ENCODE measurements at places on chromosomes 1 and 21.

GRCh38 chr1:177880339-177880891, 89.4 kb downstream of the SEC16B start:
- no peak for DNase-seq
- no peak overlapping the region for H3K27ac ChIP-seq
- H3K4me1 ChIP-seq: no peaks in the 10 kb centered on the region
- H3K27me3 ChIP-seq: no peaks in the 10 kb centered on the region
- H3K36me3 ChIP-seq: no peaks in the 10 kb centered on the region

DNA sequence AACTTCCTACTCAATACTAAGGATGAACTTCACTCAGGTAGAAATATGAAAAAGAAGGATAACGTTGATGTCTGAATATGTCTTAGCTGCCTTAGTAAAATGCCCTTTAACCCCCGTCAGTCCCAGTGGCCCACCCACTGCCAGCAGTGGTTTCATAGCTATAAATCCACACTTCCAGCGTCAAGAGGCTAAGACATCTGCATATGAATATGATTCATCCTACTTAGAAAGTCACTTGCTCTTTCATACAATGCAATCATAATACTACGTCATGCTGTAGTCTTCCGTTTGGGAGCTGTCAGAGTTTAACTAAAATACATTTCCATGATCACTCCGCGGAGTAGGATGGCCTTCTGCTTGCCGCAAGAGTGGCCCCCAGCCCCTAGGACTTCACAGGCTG, 247.3 kb downstream of the SDCCAG8 start:
- H3K4me1 ChIP-seq: no peaks in the 10 kb centered on the region
- H3K27me3 ChIP-seq: no peaks in the 10 kb centered on the region
- H3K4me3 ChIP-seq: no peak overlapping the region
- H3K27ac ChIP-seq: no peak overlapping the region
- H3K36me3 ChIP-seq: no peaks in the 10 kb centered on the region

DNA sequence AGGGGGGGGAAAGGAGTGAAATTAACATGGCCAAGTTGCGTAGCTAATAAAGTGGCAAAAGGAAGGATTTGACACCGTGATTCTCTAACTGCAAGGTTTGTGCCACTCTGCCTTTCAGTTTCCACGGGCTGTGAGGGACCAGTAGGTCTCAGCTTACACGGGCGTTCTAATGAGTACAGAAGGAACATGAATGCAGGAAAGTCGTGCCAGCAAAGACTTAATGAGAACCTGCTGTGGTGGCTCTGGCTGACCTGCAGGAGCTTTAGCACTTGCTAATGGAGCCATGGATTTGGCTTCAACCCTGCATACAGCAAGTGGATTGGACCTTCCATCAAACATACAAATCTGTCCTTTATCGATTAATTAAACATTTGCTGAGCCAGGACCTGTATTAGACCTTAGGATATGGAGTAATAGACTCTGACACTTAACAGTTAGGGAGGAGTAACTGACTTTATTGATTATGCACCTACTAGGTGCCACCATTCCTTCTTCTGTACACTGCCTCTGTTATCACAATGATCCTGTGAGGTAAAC, 15.1 kb upstream of the PITHD1 start:
- no peak overlapping the region for H3K4me3 ChIP-seq
- no peaks in the 10 kb centered on the region for H3K27me3 ChIP-seq
- no peaks in the 10 kb centered on the region for H3K36me3 ChIP-seq
- no peak for DNase-seq
- no peaks in the 10 kb centered on the region for H3K4me1 ChIP-seq
- no peak overlapping the region for H3K27ac ChIP-seq

GRCh38 chr1:246517391-246517790, 10.3 kb upstream of the SMYD3 start:
- no peak overlapping the region for H3K27ac ChIP-seq
- H3K36me3 ChIP-seq: no peaks in the 10 kb centered on the region
- H3K4me3 ChIP-seq: no peak overlapping the region

DNA sequence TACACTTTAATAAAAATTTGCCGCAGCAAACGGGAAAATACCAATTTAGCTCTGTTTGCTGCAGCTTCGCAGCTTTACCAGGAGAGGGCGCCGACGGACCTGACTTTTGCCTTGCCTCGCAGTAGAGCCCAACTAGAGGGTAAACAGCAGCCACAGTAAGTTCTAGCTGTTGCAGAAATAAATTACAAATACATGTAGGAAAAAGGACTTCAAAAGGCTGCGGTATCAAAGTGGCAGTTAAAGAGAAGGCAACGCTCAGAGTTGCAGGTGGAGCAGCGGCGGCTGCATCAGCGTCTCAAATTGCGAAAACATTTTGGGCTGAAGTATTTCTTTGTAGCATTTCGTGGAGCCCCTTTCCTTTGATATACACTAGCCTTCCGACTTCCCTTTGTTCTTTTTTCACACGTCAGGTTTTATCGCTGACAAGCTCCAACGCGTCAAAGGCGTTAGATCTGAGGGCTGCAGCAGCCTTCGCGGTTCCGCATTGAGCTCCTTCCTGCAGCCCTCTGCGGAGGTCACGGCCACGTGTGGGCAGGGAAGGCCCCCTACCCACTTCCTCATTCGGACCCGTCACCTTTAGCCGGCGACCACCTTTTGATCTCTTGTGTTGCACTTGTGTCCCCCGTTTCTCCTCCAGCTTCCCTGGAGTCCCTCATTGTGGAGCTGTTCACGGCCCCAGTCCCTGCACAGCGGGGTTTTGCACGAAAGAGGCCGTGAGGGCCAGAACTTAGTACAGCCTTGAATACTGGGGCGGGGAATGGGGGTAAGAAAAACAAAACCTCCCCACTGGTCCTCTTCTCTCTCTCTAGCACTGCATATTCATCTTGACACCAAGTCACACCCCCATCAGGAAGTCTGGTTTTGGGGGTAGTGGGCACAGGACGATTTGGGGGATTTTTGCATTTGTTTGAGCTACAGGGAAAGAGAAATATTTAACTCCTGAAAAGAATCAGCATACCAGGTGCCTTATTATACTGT, 72.8 kb downstream of the S1PR1 start:
- no peaks in the 10 kb centered on the region for H3K36me3 ChIP-seq
- no peak overlapping the region for H3K27ac ChIP-seq
- DNase-seq: peak; percentile 49
- H3K27me3 ChIP-seq: no peaks in the 10 kb centered on the region
- H3K4me1 ChIP-seq: no peaks in the 10 kb centered on the region
- peak overlapping the region; percentile 27 for H3K4me3 ChIP-seq

DNA sequence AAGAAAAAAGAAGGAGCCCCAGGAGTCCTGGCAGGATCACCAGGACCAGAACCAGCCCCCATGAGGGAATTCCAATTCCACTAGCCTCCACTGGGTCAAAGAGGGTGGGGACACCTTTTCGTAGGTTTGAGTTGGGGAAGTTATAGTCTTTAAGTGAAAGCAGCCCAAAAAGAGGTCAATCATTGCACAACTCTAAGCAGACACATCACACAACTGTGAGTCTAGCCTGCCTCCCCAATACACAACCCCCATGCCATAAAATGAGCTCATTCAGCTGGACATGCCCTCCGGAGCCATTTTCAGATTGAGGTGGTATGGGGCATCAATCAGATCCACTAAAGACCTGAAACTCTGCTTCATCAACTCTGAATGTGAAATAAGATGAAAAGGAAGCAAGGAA, 179.9 kb downstream of the NPHP4 start:
- no peak overlapping the region for H3K27ac ChIP-seq
- no peak overlapping the region for H3K4me3 ChIP-seq
- H3K4me1 ChIP-seq: no peaks in the 10 kb centered on the region
- H3K36me3 ChIP-seq: no peaks in the 10 kb centered on the region
- H3K27me3 ChIP-seq: no peaks in the 10 kb centered on the region

DNA sequence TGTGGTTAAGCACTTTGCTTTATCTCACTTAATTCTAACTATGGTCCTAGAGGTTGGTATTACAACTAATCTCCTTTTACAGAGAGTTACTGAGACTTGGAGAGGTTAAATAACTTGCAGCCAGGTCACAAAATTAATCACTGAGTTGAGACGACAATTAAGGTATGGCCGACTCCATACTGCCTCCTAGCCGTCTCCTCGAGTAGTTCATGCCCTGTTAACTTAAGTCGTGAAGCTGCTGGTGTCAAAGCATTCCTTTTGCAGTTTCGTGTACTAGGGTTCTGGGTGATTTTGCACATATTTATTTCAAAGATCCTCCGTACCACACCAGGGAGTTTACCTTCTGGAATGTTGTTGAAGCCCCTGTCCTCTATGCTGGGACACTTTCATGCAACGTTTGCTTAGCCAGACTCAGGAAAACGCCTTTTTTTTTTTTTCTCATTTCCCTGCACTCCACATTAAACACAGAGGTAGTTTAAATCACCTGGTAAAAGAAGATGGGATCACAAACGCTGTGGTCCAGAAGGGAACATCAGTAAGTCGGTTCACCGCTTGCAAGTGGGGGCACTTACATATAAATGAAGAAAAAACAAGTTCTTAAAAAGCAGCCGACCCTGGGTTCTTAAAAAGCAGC, 570 bp upstream of the NEK7 start:
- H3K36me3 ChIP-seq: no peaks in the 10 kb centered on the region
- peak overlapping the region; percentile 91 for H3K27ac ChIP-seq
- no peaks in the 10 kb centered on the region for H3K4me1 ChIP-seq
- H3K4me3 ChIP-seq: peak overlapping the region; percentile 91
- DNase-seq: peak; percentile 69

GRCh38 chr1:117670976-117671780, 65.3 kb downstream of the TENT5C start:
- H3K36me3 ChIP-seq: no peaks in the 10 kb centered on the region
- H3K27ac ChIP-seq: no peak overlapping the region
- H3K4me3 ChIP-seq: no peak overlapping the region
- H3K4me1 ChIP-seq: peaks cover 1% of the 10 kb centered on the region
- H3K27me3 ChIP-seq: no peaks in the 10 kb centered on the region

GRCh38 chr1:50971748-50972305, 1.8 kb downstream of the CDKN2C start:
- H3K27ac ChIP-seq: no peak overlapping the region
- H3K4me1 ChIP-seq: peaks cover 5% of the 10 kb centered on the region
- H3K27me3 ChIP-seq: no peaks in the 10 kb centered on the region
- no peak for DNase-seq
- no peaks in the 10 kb centered on the region for H3K36me3 ChIP-seq

GRCh38 chr1:25579292-25580252, 36.2 kb downstream of the LDLRAP1 start:
- DNase-seq: no peak
- no peak overlapping the region for H3K27ac ChIP-seq
- no peaks in the 10 kb centered on the region for H3K36me3 ChIP-seq
- no peaks in the 10 kb centered on the region for H3K27me3 ChIP-seq

DNA sequence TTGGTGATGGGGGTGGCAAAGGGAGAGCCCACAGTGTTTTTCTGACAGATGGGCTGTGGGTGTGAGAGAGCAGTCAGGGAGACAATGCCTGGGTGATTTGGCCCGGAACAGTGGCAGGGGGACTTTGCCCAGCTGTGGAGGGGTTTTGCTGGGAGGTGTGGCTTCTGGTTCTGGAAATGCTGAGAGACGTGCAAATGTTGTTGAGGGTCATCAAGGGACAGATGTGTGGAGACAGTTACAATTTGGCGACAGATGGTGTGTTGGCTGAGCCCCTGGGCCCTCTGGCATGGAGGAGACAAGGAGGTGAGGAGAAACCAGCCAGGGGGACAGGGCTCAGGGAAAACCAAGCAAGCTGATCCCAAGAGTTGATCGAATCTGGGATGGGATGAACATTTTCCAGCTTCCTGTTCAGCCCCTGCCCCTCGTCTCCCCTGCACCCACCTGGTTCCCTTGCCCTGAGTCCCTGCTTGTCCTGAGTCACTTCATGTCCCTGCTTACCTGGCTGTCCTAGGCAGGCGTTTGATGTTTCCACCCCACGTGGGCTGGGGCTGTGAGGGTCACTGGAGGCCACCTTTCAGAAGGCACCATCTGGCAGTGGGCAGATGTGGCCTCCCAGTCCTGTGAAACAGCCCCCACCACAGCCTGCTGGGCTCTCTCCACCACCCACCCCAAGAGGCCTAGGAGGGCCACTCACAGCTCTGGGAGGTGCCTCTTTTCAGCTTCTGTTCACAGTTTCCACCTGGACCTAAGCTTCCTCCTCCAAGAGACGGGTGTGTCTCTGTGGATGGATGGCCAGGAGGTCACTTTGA, 15.8 kb upstream of the ZNF678 start:
- no peaks in the 10 kb centered on the region for H3K36me3 ChIP-seq
- no peaks in the 10 kb centered on the region for H3K27me3 ChIP-seq
- no peak overlapping the region for H3K27ac ChIP-seq

GRCh38 chr21:15001113-15001512, 63.7 kb downstream of the NRIP1 start:
- peaks cover 12% of the 10 kb centered on the region for H3K4me1 ChIP-seq
- no peak overlapping the region for H3K27ac ChIP-seq
- DNase-seq: no peak
- no peak overlapping the region for H3K4me3 ChIP-seq

DNA sequence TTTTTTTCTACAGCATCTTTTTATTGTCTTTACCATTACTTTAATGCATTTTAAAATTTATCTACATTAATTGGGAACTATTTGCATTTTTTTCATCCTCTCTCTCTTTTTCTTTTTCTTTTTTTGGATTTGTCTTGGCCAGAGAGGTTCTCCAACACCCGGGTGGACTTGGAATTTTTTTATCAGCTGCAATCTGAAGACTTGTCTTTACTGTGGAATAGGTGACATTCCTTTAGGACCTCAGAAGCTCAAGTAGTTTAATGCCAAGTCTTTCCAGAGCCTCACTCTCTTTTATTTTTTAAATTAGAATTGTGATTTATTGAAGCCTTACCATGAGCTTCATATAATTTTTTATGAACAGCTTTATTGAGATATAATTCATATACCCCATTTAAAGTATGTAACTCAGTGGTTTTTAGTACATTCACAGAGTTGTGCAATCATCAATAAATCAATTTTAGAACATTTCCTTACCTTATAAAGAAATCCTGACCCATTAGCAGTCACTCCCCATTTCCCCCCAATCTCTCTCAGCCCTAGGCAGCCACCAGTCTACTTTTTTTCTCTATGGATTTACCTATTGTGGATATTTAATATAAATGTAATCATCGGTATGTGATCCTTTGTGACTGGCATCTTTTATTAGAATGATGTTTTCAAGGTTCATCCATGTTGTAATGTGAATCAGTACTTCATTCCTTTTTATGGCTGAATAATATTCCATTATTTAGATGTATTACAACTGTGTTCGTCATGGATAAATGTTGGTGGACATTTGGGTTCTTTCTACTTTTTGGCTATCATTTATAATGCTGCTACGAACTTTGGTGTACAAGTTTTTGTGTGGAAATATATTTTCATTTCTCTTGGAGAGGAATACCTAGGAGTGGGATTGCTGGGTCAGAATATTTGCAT, 6.2 kb downstream of the TUFT1 start:
- H3K4me1 ChIP-seq: no peaks in the 10 kb centered on the region
- H3K36me3 ChIP-seq: no peaks in the 10 kb centered on the region
- H3K27ac ChIP-seq: no peak overlapping the region
- DNase-seq: no peak
- no peaks in the 10 kb centered on the region for H3K27me3 ChIP-seq
- H3K4me3 ChIP-seq: no peak overlapping the region

DNA sequence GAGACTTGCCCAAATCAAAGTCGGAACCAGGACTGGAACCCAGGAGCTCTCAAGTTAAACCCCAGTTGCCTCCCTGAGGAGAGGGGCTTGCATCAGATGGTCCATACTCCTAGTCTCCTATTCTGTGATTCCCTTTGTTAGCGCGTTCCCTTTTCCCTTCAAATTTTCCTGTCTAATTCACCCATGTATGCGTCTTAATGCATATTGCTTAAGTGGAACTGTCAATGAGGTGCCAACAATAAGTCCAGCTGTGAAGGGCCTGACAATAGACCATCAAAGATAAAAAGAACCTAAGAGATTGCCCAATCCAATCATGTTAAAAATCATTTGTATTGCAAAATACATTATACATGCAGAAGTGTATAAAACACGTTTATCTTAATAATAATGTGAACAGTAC, 634 bp upstream of the SPATA6 start:
- no peaks in the 10 kb centered on the region for H3K27me3 ChIP-seq
- no peak for DNase-seq
- peak overlapping the region; percentile 79 for H3K4me3 ChIP-seq
- H3K27ac ChIP-seq: peak overlapping the region; percentile 64
